ENCODE measurements at places on chromosomes 11 and 22.

GRCh38 chr11:99275521-99275920 is 254.8 kb downstream of the CNTN5 start:
- DNase-seq: no peak

GRCh38 chr11:33631749-33632091 is 68.9 kb downstream of the C11orf91 start:
- no peak for DNase-seq

DNA sequence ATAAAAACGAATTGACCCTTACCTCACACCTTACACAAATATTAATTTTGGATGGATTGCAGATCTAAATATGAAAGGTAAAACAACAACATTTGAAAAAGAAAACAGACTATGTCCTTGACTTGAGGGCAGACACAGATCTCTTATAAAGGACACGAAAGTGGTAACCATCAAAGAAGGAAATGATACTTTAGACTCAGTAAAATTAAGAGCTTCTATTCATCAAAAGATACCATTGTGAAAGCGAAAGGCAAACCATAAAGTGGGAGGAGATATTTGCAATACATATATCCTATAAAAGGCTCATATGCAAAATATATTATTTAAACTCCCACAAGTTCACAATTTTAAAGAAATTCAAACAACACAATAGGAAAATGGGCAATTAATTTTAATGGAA is 5.0 kb downstream of the HEPACAM start:
- no peak for DNase-seq

- DNase-seq: no peak
Measured at GRCh38 chr11:14331476-14332136, 27.4 kb downstream of the RRAS2 start.

DNA sequence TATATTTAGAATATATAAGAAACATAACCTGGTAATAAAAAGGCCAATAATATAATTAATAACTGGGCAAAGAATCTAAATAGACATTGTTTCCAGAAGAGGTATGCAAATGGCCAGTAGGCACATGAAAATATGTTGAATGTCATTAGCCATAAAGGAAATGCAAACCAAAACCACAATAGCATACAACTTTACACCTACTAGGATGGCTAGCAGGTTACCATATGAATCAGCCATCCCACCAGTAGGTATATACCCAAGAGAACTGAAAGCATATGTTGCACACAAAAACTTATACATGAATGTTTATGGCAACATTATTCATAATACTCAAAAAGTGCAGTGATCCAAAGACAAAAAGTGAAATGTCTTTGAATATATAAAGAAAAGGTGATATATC is 2.7 kb upstream of the OR2D2 start:
- no peak for DNase-seq

- no peak for DNase-seq
Measured at GRCh38 chr11:14070896-14071295, 108.4 kb downstream of the SPON1 start.

GRCh38 chr22:28978863-28979796 is 82.5 kb downstream of the C22orf31 start:
- DNase-seq: no peak

DNA sequence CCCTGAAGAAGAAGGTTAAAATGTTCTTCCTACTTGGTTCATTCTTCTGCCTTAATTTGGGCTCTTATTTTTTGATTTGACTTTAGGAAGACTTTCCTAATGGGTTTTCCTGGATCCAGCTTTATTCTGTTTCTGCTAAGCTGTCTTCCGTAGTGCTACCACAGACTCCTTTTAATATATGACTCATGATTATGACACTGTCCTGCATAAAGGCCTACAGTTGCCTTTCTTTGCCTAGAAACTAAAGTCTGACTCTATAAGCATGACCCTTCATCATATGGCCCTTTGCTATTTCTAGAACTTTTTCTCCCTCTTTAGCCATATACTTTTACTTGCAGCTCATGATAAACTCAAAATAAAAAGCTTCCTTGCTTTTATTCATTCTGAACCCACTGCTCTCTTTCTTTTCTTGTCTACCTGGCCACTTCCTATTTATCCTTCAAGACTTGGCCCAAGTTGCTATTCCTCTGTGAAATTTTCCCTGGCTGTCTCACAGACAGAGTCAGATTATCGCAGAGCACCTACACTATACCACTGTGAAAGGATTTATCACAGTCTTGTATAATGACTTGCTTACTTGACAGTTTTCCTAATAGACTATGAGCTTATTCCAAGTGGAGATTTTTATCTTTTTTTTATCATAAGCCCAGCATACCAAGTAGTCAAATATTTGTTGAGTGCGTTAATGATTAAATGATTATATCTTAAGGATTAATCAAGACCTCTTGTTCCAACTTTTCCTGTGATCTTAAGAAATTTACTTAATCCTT is 24.7 kb downstream of the TBCEL start:
- no peak for DNase-seq

- DNase-seq: no peak
Measured at GRCh38 chr11:119530509-119530908, 107.5 kb upstream of the THY1 start.

DNA sequence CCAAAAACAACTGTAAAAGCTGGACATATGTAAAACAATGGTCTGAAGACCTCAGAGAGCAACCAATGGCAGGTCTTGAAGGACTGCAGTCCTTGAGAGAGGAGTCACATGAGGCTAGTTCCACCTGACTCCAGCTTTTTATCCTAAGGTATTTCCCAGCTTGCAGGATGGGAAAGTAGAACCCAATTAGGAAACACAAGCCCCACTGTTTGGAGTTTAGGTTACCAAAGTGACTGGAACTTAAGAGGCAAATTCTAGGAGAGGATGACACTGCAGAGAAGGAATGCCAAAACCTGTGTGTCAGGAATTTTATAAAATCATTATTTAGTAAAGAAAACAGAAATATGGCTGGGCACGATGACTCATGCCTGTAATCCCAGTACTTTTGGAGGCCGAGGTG is 18.4 kb downstream of the OR2AT4 start:
- DNase-seq: no peak

DNA sequence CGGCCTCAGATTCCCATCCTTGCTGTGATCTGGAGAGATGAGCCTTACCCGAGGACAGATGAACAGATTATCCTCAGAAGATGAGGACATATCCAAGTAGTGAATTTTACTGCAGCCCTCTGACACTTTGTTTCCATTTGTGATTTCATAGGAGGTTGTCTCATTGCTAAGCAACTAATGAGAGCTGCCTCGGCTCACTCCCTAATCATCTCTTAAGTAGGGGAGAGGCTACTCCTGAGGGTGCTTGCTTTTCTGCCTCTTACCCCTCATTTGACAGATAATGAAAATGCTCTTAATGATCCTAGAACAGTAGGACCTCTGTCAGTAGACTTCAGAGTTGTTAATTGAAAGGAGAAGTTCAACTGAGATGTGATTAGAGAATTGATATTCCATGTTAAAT is 150.9 kb downstream of the TBC1D22A start:
- DNase-seq: no peak

DNA sequence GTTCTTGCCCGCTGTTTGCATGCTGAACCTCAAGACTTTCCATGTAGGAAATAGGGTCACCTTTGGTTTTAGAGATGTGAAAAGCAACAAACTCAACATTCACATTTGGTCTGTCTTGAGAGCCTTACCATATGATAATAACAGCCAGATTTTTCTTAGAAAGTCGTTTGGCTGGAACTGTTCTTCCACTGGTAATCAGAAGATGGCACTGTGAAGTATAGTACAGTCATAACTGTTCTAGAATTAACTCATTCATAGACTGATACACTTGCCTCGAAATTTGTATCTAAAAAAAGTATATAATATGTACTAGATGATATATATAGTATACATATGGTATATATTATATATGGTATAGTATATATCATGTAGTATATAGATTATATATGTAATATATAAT is 12.3 kb downstream of the LUZP2 start:
- DNase-seq: no peak

DNA sequence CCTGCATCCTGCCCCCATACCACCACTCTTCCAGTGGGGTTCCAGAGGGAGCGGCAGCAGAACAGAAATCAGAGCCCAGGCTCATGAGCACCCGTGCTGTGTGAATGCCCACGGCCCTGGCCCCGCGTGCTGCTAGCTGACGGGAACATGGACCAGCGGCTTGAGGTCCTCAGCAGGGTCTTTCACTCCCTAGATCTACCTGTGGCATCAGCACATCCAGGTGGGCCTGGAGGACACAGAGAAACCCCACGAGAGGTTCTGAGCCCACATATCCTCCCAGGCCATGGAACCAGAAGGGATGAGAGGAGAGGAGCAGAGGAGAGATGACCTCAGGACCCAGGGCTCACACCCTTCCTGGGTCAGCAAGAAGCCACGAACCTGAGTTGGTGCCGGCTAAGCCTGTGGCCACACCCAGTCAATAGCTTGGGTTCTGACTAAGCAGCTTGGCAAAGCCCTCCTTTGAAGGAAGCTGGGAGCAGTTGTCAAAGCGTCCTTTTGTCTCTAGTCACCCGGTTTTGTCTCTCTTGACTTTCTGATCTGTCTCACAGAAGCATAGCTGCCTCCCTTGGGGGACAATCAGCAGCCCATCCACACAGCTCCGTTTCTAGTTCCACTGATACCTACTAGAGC is 89.3 kb upstream of the LMO1 start:
- no peak for DNase-seq

GRCh38 chr11:44585421-44585820 is 20.0 kb downstream of the CD82 start:
- DNase-seq: no peak

All from activated CD4-positive, CD25-positive, alpha-beta regulatory T cell (primary cell).